Stimulated activated CD8-positive, alpha-beta memory T cell treated with anti-CD3 and anti-CD28 coated beads, Interleukin-4, amount 100 ng/mL, for 1 hour (primary cell): ENCODE measurements at places on chromosomes 1 and 21.

DNA sequence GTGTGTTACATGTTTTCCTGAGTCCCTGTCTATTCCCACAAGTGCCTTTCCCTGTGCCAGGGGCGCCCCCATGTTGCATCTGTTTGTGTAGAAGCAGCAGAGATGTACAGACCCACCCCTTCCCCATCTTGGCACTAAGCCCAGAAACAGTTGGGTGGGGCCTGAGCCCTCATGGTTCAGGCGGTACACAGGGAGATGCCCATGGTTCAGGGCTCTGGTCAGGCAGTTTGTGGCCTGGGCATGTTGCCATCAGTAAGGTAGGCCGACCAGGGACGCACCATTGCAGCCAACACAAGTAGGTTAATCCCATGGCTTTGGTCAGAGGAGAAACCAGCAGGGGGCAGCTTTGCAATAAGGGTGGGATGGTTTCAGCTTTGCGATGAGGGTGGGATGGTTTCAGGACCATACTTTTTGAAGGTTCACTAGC, 914 bp upstream of the ADGRB2 start:
- DNase-seq, result no peak

GRCh38 chr1:183303901-183304300, 114.3 kb downstream of the NMNAT2 start:
- DNase-seq, result no peak

GRCh38 chr21:15063814-15064575, 805 bp downstream of the NRIP1 start:
- no peak for DNase-seq

DNA sequence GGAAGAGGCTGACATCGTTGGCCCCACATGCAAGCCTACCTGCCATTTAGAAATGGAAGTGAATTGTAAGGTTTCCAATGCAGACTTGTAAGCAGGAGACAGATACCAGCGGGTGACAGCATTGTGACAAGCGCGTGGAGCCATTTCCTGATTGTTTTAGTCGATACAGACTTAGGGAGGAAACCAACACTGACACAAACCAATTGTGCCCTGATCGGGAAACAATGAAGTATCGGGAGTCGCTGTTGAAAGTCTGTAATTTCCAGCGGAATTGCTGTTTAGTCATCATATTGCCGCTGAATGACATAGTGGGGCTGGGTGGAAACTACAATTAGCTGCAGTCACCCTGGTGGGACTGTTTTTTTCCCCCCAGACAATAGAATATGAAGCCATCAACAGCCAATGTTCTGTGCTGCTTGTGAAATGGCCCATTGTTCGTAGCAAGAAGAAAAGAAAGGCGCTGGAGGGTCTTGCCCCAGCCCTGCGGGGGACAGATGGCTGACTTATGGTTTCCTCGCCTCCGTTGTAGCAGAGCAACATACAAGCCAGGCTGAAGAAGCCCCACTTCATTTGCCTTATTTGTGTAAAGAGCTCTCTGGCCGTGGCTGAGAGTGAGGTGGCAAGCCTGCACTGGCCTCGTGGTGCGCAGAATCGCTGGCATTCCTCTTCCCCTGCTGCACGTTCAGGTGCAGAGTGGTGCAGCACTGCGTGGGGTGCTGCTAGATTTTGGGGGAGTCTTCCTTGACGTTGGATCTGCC, 462.7 kb downstream of the CAMTA1 start:
- no peak for DNase-seq

GRCh38 chr21:44871576-44872269, 1.8 kb downstream of the PTTG1IP start:
- no peak for DNase-seq

- DNase-seq, result no peak
These were observed 120.4 kb downstream of the SNX7 start for GRCh38 chr1:98781906-98782305.

GRCh38 chr1:163381487-163382184, 59.9 kb downstream of the NUF2 start:
- no peak for DNase-seq

DNA sequence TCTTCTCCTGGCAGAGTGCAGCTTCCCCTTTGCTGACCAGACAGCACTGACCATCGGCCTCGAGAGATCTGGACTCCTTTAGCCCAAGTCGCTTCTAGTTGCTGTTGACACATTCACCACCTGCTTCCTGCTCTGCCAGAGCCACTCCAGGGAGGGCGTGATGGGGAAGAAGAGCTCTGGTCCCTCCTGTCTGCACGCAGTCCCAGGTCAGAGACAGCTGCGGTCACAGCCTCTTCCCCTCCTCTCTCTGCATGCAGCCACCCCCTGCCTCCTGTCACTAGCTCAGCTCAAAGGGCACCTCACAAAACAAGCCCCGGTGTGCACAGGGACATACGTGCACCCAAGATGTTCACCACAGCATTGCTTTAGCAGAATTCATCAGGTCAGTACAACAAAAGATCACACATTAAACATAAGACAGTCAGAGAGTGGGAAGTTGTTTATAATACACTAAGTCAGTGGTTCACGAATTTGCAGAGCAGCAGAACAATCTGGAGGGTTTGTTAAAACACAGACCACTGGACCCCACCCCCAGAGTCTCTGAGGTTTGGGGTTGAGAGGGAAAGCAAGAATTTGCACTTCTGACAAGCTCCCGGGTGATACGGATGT, 132.9 kb downstream of the SYF2 start:
- no peak for DNase-seq

- no peak for DNase-seq
These were observed 126.9 kb downstream of the COQ8A start for GRCh38 chr1:227066999-227067398.

DNA sequence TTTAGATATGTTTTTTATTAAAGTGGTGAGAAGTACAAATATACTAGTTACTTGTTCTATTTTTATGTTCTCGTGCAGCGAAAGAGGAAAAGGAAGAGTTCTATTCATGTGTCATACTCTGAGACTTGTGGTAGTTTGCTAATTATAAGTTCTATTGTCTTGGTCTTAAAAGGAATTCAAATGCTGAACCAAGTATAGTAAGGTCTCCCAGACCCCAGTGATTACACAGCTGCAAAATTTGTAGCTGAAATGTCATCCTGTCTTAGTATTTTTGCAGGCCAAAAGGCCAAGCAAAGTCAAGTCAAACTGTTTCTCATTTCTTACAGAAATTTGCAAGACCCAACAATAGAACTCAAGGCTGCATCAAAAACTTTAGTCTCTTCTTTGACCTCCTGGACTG, 268.7 kb downstream of the CHRM3 start:
- DNase-seq, result no peak
